Hematopoietic multipotent progenitor cell treated with erythropoietin and hydrocortisone succinate and interleukin-3 and kit ligand, for 15 days (in vitro differentiated cells): ENCODE measurements at places on chromosomes 7 and 10.

DNA sequence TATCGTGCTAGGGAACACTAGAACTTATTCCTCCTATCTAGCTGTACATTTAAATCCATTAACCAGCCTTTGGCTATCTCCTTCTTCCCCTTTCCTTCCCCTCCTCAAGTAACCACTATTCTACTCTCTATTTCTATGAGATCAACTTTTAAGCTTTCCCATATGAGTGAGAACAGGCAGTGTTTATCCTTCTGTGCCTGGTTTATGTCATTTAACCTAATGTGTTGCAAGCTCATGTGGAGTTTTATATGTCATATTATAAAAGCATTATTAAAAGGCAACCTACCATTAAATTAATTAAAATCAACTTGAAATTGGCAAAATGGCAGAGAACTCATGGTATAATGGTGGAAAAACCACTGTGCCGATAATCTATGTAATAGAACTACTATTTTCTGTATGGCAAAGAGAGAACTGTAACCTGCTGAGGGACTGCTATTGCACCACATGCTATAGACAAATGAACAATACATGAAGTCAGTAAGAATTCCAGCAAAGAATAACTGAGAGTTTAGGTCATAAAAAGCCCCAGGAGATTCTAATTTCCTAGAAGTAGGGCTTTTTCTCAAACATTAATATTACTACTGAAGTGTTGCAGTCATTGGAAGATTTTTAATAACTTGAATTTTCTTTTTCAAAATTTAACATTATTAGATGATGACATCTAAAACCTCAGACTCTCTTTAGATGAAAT lies 81.8 kb downstream of the LRRN3 start:
- no peak for DNase-seq

DNA sequence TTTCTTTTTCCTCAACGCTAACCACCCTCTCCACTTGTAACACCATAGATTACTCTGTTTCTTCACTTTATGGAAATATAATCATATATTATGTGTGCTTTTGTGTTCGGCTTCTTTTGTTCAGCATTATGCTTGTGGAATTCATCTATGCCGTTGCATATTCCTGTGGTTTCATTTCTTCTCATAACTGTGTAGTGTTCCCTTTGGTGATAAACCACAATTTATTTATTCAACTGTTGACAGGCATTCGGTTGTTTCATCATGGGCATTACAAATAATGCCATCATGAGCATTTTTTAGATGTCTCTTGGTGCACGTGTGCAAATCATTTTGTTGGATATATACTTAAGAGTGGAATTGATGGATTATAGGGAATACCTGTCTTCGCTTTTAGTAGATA lies 12.1 kb downstream of the AVL9 start:
- DNase-seq, result no peak

- no peak for DNase-seq
Observed at GRCh38 chr10:31977440-31978155, 49.0 kb upstream of the ARHGAP12 start.

GRCh38 chr10:69123306-69123746 lies 652 bp upstream of the VPS26A start:
- no peak for DNase-seq

- no peak for DNase-seq
Observed at GRCh38 chr7:97555857-97556421, 175.9 kb upstream of the TAC1 start.

DNA sequence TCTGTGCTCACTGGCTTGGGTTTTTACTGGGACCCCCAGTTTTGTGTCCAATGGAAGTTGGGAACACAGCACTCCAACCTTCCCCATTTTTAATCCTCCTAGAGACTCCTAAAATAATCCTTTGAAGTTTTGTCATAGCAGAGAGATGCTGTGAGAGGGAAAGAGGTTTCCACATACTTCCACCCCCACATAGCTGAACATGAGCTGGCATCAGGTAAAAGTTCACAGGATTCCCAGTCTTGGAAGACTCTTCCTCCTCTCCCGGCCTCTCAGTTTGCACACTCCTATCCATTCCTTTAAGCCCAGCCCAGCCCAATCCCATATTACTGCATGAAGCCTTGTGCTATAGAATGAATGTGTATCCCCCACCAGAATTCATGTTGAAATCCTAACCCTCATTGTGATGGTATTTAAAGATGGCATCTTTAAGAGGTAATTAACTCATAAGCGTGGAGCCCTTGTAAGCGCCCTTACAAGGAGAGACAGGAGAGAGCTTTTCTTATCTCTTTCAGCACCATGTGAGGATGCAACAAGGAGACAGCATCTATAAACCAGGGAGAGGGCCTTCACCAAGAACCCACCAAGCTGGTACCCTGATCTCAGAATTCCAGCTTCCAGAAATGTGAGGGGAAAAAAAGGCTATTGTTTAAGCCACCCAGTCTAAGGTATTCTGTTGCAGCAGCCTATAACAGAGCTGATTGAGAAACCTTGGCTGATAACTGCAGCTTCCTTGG lies 22.4 kb downstream of the GRM8 start:
- DNase-seq, result no peak

DNA sequence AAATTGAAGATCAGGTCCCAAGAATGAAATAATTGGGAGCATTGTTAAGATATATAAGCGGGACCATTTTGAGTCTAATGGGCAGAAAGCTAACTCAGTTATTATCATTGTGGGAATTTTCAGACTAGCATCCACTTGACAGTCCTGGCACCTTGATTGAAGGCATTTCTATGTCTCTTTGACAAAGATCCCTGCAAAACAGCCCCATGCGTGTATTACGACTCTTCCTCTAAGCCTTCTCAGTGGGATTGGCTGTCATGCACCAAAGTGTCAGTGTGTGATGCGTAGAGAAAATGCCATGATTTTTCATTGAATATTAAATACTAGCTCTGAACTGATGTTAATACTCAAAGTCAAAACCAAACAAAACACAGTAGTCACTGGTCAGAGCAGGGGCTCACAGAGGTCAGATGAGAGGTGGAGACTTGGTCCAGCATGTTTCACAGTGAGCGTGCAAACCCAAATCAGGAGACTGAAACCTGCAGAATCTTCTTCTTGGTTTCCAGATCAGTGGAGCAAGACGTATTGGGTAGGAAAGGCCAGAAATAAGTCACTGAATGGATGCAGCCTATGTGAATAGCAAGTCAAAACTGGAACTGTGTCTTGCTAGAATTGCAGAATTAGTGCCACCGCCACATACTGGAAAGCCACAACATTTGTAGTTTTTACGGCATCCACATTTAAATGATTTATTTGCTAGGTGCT lies 303.6 kb upstream of the AKR1E2 start:
- DNase-seq, result no peak

GRCh38 chr7:135743907-135744731 lies 4.5 kb downstream of the FAM180A start:
- no peak for DNase-seq

- no peak for DNase-seq
Observed at GRCh38 chr10:21060626-21061025, 163.5 kb upstream of the NEBL start.

GRCh38 chr7:37205451-37205850 lies 243.2 kb downstream of the ELMO1 start:
- DNase-seq, result no peak

GRCh38 chr7:15104411-15105092 lies 202.0 kb upstream of the DGKB start:
- no peak for DNase-seq

- DNase-seq, result no peak
Observed at GRCh38 chr10:63320683-63321082, 145.1 kb downstream of the JMJD1C start.

- no peak for DNase-seq
Observed at GRCh38 chr10:810351-810846, 120.9 kb upstream of the DIP2C start.

DNA sequence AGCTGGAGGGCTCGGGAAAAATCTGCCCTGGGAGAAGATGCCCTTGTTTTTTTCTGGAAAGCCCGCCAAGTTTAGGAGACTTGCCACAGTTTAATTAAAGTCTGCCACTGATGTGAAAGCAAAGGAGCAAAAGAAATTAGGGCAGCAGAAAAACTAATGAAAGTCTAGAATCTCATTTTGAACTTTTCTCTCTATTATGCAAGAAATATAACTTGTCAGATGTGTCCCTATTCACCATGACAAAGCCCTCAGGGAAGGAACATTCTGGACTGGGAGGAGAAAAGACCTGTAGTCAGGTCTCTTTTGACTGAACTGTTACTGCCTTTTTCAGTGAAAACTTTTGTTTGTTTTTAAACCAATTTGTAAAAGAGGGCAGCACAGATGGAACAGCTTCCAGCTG lies 715.5 kb downstream of the SORCS3 start:
- DNase-seq, result no peak

GRCh38 chr10:28481968-28482367 lies 51.0 kb upstream of the WAC start:
- no peak for DNase-seq

DNA sequence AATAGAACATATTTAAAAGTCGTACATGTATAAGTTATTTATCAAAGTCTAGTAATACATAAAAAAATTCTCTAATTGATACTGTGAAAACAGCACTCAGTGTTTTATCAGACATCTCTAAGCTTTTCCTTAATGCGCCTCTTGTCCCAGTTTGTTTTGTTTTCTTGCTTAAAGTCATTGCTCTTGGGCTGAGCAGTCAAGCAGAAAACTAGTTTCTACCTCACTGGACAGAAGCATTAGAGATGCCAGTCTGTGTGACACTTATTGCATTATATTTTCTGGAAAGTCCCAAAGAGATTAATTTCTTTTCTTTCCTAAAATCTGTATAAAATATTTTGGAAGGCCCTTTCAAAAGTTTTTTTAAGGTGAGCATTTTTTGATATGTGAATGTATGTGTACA lies 236.2 kb downstream of the PCLO start:
- no peak for DNase-seq

DNA sequence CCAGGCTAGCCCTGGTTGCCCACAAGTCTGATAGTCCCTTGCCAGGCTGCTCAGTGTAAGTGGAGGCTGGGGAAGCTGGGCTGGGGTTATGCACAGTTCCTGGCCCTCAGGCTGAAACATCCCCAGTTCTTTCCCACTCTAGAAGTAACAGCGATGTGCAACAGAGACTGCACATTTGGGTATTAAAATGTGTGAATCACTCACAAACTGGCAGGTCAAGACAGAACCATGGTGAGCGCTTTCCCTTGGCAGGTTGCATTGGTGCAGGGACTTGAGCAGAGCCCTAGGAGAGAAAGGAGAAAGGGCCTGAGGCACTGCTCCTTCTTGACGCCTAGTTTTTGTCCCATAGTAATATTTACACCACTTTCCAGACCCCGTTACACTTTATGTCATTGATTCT lies 56.1 kb upstream of the SLC35B4 start:
- DNase-seq, result no peak

GRCh38 chr10:132938472-132939339 lies 3.7 kb downstream of the CFAP46 start:
- DNase-seq, result no peak

- DNase-seq, result no peak
Observed at GRCh38 chr7:77246026-77246640, 46.5 kb upstream of the FGL2 start.

GRCh38 chr10:72085864-72086465 lies 2.4 kb downstream of the SPOCK2 start:
- no peak for DNase-seq
